Ecto neural progenitor cell (in vitro differentiated cells): ENCODE measurements at places on chromosomes 5 and 9.
A peak's percentile ranks its signal among the peaks of the same experiment; 100 is the strongest.

DNA sequence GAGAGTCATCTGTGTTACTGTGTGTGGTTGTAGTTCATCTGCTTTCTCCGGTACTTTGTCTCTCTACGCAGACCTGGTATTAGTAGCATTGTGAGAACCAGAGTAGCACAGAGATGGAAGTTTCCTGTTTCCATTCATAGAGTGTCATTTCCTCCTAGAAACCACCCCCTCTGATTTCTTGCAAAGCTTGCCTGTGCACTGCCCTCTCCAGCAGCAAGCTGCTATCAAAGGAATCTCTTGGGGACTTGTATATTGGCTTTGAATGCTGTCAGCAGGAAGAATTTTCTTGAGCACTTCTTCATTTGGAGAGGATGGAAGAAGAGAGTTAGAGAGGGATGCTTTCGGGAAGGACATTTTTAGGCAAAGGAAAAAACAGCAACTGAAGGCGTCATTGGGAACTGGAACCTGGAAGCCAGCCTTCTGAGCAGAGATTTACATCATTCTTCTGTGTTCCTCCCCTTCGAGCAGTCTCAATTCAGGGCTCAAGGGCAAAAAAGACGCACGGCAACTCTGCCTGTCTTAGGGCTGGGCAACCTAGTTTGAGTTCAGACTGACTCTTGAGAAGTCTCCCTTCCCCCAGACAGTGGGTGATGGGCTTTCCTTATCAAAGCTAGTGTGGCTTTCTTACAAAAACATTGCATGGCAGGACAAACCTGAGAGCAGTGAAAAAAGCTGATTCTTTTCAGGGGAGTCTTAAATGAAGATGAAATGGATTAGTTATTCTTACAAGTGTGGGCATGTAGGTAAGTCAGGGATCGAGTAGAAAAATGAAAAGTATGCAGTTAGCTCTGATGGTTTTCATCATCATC, 226.3 kb downstream of the AOPEP start:
- DNase-seq = no peak

GRCh38 chr9:80028501-80028900, 456.7 kb downstream of the TLE4 start:
- no peak for DNase-seq

DNA sequence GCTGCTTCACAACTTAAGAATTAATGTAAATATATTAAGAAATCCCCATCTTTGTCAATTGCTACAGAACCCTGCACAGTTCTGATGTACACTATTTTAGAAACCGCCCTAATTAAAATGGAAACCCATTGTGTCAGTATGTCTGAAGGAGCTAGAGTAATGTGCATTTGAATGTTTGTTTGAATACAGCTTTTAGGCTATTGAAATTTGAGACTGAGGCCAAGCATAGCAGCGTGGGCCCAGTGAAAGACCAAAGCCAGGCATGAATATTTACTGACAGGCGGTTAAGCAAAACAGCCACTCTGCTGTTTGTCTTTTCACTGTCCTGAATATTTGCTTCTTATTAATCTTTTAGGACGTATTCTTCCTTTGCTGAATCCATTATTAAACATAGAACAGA, 252.3 kb downstream of the IZUMO3 start:
- no peak for DNase-seq

DNA sequence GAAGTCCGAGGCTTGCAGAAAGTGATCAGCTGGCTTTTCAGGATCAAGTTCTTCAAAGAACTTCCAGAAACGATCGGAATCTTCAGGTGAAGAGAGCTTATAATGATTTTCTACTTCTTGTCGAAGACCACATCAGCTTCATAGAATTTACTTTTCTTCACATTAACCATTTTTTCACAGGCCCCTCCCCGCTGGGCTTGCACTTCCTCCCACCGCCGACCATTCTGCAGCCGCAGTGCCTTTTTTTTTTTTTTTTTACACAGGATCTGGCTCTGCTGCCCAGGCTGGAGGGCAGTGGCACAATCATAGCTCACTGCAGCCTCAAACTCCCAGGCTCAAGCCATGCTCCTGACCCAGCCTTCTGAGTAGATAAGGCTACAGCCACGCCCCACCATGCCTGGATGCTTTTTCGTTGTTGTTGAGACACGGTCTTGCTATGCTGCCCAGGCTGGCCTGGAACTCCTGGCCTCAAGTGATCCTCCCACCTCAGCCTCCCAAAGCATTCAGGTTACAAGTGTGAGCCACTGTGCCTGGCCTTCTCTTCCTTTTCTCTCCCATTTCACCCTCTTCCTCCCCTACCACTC, 15.3 kb upstream of the RNF130 start:
- no peak for DNase-seq

GRCh38 chr5:143693651-143694252, 118.2 kb upstream of the HMHB1 start:
- DNase-seq = no peak

DNA sequence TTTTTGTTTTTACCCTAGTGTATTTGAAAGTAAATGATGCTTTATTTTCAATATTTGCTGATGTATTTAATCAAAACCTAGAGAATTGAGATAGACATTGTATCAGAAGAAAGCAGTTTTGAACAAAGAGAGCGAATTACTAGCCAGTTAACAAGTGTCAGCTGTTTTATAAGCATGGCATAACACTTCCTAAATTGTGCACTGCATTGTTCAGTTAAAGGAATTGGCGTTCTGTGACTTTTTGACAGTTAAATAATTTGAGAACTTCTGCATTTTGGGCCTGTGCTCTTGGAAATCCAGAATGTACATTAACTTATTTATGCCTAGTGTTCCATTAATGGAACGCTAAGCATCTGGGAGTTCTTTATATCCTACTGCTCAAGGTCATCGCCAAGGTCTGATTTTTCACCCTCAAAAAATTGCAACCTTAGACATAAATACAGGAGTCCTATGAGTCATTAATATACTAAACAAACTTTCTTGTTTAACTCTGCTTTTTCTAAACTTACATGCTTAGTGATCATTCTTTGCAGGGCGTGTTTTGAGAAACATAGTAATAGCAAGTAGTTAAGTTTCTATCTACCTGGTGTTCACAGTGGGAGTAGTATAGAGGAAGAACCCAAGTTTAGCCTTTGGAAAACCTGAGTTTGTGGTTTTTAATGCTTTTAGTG, 31.1 kb downstream of the RASA1 start:
- no peak for DNase-seq

DNA sequence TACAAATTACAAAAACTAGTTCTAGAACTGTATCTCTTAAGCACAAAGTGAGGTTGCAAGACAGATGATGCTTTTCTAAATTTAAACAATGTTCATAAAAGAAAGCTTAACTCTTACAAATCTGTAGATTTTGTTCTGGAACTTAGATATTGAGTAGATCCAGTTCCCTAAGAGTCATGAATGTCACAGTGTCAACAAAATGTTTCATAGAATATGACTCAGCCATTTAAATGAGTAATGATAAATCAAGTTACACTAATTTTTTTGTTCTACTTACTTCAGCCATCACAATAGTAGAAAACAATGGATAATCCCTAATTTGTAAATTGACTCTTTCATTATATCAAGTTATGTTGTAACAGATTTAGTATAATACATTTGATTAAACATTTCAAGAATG, 239.7 kb downstream of the MEF2C start:
- no peak for DNase-seq

- DNase-seq = peak; percentile 84
These were observed at the start of gene PDGFRB for GRCh38 chr5:150155258-150156026. Gene PDGFRB (minus strand): TSS chr5:150155845. CDS start chr5:150137047, 18,798 bp downstream.

GRCh38 chr9:28563291-28563934, 990.1 kb upstream of the C9orf72 start:
- no peak for DNase-seq

DNA sequence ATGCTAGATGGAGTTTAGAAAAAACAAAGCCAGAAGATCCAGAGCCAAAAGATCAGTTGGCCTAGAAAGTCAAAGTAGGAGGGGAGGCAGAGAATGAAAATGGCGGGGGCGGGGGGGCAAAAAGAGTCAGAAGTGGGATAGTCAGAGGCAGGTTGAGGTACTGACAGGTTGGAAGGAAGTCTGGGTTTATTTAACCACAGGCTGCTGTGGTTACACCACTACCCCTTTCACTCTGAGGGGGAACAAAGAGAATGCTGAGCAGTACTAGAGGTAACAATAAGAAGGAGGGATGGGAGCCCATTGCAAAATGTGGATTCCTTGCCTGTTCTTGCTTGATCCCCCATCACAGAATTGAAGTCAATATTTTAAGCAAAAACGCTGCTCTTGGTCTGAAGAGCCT, 111.8 kb downstream of the CAVIN4 start:
- no peak for DNase-seq

- no peak for DNase-seq
These were observed 290.5 kb downstream of the SLF1 start for GRCh38 chr5:94908889-94909480.
